ENCODE measurements at places on chromosomes 11 and 22. TPM values are rescaled to one million over a fixed set of nuclear protein-coding genes. Genes with fewer than 3 reads are reported as not detected.

The GRM5 gene
- not detected for polyA plus RNA-seq

The DNAJB7 gene
- polyA plus RNA-seq, result 0.83 TPM

The SLC6A5 gene
- polyA plus RNA-seq, result not detected

The TESMIN gene
- polyA plus RNA-seq, result 0.94 TPM

The SPI1 gene
- polyA plus RNA-seq, result 4.4 TPM

The PNPLA3 gene
- not detected for polyA plus RNA-seq

The TBX1 gene
- polyA plus RNA-seq, result 4.2 TPM

- peak; percentile 61 for DNase-seq
Measured at GRCh38 chr11:76307396-76307795, 73.5 kb downstream of the THAP12 start.

DNA sequence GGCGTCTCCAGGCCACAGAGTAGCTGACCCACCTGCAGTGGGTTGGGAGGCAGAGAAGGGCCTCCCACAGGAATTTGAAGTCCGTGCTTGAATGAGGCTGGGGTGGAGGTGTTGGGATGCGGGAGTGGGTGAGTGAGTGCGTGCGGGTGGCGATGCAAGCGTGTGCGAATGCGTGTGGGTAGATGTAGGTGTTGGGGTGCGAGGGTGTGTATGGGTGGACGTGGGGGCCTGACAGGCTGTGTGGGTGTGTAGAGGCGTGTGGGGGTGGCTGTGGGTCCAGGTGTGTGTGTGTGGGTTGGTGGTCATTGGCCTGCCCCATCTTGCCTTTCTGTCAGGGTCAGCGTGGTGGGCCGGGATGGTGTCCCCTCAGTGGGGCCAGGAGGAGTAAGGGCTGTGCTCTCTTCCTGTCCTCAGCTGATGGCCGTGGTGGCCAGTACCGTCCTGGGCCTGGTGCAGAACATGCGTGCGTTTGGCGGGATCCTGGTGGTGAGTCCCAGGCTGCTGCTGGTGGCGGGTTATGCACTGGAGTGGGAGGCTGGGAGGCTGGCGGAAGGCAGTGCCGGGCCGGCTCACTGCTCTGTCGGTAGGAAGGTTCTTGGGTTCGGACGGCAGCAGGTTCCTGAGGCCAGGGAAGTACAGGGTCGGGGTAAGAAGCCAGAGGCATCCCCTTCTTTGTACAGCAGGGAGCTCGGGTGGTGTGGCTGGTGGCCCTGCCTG, 35.0 kb downstream of the TPCN2 start:
- no peak for DNase-seq

GRCh38 chr22:31639436-31640039, 22.5 kb downstream of the PISD start:
- DNase-seq, result no peak

DNA sequence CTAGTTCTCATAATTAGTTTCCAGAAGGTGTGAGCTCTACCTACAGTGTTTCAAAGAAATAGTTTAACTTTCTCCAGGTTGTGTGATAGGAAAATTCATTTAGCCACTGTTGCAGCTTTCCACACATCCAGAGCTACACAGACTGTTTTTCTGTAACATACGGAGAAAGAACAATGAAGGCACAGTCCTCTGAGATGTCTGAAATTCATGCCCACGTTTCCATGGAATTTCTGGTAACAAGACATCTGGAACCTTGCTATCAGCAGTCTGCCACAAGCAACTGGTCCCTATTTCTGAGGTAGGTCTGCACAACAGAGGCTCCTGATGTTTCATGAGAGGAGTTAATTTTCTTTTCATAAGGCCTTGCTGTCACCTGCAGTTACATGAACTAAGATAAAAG, 273.3 kb upstream of the C11orf87 start:
- DNase-seq, result no peak

- no peak for DNase-seq
Measured at GRCh38 chr11:2088746-2089535, 50.2 kb downstream of the IGF2 start.

DNA sequence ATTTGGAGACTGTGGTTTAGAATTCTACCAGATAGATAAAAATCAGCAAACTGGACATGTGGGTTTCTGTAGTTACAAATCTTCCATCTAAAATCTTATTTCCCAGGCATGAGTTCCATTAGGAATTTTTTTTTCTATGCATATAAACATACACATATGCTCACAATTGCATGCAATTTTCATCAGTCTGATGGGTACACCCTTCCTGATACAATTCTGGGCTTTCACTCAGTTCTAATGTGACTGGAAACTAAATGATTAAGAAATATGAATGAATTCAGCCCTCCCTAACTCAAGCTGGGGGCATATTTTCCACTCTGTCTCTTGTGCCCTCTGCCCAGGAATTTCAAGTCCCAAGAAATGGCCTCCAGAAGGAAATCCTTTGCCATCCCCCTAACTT, 187.1 kb downstream of the SNX19 start:
- no peak for DNase-seq

- DNase-seq, result peak; percentile 83
Measured at GRCh38 chr22:37187891-37188761, at the start of gene C1QTNF6. TSS of gene C1QTNF6 (minus strand) at chr22:37188247. CDS start at chr22:37188213, 34 bp downstream.

DNA sequence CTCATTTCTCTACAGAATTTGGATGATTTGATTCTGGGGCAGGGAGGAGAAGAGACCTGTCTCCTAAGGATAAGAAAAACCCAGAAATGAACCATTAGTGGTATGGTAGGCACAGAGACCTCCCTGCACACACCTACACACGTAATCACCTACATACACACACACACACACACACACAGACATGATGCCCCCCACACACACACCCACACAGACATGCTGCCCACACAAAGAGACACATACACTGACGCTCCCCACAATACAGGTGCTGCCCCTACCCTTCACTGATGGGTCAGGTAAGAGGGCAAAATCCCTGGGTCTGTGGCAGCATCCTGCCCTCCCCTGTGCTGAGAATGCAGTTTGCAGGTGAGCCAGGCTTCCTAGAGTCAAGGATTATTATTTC, 1.1 kb upstream of the SYT7 start:
- DNase-seq, result no peak

DNA sequence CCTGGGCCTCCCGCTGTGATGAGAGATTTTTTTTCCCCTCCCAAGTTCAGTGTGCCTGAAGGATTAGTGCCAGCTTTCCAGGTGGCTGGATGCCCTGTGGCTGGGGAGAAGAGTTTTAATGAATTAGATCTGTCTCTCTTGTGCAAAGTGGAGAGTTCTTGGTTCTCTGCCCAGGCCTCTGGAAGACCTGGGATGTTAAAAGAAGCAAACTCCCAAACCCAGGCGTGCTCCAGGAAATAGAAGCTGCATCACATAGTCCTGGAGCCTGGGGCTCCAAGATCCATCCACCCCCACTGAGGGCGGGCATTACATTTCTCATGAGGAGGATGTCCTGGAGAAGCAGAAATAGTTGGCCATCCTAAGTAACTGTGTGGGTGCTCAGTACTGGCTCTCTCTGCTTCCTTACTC, 30.6 kb downstream of the SDHAF2 start:
- DNase-seq, result peak; percentile 74

DNA sequence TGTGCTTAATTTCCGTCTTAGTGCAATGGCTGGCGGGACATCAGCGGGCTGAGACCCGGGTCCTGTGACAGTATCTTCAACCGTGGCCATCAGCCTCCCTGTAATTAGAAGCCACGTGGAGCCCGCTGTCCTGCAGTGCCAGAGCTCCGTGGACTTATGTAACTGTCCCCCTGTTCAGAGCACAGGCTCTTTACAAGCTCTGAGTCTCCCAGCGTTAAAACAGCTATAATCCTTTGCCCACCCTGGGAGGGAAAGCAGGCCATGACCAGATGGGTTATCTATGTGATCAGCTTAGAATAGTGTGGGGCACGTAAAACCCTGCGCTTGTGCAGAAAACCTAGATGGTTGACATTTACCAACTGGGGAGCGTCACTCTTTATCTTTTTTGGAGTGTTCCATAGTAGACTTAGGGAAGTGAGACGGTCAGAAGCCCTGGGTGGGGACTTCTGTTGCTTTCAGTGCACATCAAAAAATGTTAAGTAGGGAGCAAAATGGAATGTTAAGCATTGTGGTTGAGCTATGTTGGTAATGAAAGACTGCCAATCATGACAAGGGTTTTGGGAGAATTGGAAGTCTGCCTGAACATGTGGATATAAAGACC, 103.5 kb upstream of the CADM1 start:
- no peak for DNase-seq

DNA sequence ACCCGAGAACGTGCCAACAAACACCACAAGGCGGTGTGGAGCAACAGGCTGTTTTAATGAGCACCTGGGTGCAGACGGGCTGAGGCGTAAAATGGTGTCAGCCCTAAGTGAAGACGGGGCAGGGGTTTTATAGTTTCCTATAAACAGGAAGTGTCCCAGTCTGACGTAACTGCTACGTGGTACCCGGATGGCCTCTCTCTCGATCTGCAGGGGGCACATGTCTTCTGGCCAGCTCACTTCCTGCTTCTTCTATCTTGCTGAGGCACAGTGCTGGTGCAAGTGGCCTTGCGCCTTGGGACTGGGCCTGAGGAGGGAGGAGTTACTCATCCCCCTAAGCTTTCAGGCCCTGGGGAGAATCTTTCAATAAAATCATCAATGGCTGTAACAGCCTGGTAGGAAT, 20.9 kb downstream of the OOSP3 start:
- DNase-seq, result no peak

GRCh38 chr11:97548280-97548679, 1158.5 kb downstream of the JRKL start:
- no peak for DNase-seq

DNA sequence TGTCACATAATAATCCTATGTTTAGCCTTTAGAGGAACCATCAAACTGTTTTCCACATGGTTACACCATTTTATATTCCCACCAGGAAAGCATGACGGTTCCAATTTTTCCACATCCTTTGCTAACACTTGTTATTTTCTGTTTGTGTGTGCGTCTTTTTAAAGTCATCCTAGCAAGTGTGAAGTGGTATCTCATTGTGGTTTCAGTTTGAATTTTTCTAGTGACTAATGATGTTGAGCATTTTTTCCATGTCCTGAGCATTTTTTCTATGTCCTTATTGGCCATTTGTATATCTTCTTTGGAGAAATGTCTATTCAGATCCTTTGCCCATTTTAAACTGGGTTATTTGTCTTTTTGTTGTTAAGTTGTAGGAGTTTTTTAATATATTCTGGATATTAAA, 53.7 kb upstream of the DEPDC7 start:
- DNase-seq, result no peak

DNA sequence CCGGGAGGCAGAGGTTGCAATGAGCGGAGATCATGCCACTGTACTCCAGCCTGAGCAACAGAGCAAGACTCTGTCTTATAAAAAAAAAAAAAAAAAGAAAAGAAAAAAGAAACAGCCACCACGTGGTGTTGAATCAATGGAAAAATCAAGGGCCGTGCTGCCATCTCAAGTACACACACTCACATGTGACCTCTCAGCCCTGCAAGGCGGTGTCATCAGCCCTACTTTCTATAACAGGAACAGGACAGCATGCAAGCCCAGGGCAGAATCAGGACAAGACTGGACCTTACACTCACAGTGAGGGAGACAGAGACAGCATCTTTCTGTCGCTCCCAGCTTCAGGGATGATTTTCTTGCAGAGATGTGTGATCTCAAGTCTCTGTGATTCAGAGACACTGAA, 179.6 kb downstream of the MPPED1 start:
- DNase-seq, result no peak

DNA sequence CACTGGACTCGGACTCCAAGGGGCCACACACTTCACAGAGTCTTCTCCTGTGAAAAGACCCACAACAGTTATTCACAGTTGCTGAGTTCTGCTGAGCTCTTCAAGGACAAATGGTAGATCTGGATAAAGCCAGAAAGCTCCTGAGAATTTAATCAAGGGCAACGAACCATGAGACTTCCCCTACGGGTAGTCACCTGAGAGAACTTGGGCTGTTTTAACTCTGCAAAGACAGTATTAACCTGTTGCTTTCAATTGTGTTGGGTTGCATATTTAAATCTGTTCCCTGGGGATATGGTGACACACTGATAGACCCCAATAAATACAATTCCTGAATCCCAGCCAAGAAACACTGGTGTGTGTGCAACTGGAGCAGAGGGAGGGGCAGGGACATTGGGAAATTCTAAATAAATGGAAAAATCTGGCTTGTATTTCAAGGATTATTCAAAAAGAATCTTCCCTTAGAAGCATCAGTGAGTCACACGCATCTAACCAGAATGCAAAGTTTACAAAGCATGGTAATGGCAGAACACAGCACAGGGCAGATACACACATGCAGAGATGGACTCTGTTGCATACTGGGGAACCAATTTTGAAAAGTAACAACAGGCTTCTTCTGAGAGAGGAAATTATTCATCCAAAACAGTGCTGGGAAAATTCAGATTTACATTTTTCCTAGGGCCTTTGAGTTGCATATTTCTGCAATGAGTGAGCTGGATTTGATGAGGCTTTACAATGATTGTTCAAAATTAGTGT, 4.0 kb downstream of the KCNJ1 start:
- DNase-seq, result no peak

Measured in muscle of arm (tissue), 14 donors.